ENCODE measurements at places on chromosomes 11 and 22.

DNA sequence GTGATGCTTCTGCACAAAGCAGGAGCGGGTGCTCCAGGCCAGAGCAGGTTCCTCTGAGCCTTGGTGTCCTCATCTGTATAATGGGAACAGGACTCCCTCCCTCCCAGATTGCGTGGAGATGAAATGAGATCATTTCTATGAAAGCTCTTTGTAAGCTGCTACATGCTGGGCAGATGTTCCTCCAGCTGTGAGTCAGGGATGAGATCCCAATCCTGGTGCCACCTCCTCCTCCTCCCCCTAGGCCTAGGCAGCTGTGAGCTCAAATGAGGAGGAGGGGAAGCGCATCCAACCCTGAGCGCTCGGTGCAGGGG lies 7.0 kb upstream of the CABP2 start:
- DNase-seq: no peak

DNA sequence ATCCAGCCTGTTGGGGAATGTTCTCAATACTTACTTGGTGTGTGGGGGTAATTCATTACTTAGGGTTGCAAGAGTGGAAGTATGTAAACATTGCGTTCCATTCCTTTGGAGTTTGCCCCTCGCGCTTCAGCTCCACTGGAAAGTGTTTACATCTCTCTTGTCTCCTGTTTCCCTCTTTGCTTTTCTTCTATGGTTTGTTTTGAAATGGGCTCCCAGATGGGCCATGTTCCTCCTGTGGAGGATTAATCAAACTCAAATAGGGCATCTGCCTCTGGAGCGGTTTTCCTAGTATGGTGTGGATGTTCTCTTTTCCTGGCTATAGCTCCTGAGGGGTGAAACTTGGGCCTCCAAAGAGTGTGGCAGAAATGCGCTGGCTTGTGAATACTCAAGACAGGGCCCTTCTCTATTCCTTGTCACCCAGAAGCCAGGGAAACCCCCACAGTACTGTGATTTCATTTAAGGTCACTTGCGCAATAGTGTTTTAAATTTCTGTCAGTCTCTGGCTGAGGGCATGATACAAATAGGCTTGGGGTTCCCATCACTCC lies 51.9 kb downstream of the CD44 start:
- DNase-seq: no peak

- no peak for DNase-seq
Observed at GRCh38 chr11:66278363-66279091, 552 bp downstream of the CNIH2 start.

- peak; percentile 64 for DNase-seq
Observed at GRCh38 chr11:68216171-68216938, 3.3 kb upstream of the KMT5B start.

DNA sequence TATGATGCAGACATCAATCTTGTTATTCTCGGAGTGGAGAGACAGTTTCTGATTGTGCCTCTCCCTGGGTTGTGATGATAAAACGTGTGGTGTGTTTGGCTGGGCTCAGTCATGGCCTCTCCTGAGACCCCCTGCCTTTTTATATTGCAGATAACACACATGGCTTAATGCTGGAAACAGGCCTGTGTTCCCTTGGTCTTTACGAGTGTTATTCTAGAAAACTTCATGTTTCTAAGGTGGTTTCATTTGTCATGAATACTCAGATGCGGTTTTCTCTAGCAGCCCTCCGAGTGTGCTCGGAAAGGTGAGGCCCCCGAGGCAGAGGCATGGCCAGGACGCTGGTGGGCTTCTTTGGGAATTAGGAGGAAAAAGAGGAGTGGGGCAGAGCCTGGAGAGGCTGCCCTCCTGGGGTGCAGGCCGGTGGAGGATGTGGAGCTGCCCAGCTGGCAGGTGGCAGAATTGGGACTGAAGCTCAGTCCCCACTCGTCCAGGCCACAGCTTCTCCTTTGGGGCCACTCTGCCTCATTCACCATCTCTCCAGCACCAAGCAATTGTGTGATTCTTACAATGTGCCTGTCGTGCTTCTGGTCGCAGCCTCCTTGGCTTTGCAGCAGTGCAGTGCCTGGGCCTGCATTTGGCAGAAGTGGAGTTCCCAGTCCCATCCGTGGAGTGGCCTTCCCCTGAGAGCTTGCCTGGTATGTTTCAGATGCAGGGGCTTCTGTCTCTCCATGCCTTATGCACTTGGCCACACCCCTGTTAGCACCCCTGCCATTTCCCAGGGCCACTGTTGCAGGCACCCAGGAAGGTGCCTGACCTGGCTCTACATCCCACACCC lies 309.6 kb downstream of the TBC1D22A start:
- DNase-seq: no peak

DNA sequence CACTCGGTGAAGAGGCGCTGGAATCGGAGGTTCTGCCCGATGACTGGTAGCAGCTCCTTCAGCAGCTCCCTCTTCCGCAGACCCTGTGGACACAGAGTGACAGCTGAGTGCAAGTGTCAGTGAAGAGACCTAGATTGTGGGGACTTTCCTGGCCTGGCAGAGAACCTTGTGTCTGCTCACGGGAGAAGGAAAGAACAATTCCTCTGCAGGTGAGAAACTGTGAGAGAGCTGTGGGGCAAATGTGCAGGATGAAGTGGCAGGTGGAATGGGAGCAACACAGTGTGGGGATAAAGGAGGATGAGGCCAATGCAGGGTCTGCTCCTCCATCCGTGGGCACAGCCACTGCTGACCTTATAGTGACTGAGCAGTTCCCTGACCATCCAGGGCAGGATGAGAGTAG lies 40.0 kb upstream of the CLTCL1 start:
- no peak for DNase-seq

- no peak for DNase-seq
Observed at GRCh38 chr11:82859750-82860149, 40.5 kb downstream of the PRCP start.

GRCh38 chr11:9211322-9211721 lies 53.8 kb downstream of the DENND5A start:
- DNase-seq: no peak

DNA sequence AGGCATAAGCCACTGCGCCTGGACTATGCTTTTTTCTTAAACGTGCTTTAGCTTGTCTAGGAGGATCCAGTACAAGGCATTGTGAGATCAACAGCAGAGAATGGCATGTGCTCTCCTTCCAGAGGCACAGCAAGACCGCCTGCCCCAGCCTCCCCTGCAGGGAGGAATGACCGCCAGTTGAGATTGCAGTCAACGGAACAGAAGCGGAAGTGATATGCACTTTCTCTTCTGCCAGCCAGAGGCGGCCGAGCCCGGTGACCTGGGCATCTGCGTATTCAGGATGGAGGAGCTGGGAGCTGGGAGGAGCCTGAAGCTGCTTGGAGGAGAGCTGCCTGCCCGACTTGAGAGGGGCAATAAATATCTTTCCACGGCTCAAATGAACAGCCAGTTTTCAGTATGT lies 243.0 kb downstream of the CTTN start:
- peak; percentile 16 for DNase-seq

DNA sequence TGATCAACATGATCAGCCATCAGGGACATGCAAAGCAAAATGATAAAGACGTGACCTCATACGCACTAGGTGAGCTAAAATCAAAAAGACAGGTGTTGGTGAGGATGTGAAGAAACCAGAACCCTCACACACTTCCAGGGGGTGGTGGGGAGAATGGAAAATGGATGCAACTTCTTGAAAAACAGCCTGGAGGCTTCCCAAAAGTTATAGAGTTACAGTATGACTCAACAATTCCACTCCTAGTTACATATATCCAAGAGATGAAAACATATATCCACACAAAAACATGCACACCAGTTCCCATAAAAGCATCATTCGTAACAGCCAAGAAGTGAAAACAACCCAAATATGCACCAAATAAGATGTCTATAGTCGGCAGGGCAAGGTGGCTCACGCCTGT lies 42.1 kb upstream of the APLNR start:
- no peak for DNase-seq

DNA sequence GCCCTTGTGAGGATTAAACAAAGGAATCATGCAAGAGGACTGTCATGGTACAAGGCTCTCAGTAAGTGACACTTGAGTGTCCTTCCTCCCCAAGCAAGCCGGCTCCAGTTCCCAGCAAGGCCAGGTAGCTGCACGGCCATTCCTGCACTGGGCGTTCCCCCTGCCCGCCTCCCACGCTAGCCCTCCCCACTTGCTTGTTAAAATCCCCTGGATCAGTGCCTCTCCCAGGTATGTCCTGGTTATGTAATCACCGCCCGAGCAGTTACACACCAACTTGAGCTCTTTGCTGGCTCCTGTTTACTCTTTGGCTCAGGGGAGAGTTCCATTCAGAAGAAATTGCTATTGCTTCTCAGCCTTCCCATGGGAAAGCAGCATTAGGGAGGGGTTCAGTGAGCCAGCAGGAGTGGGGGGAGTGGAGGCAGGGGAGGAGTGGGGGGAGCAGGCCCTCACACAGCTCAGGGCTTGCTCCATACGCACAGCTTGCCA lies 19.4 kb upstream of the MYEOV start:
- DNase-seq: no peak

DNA sequence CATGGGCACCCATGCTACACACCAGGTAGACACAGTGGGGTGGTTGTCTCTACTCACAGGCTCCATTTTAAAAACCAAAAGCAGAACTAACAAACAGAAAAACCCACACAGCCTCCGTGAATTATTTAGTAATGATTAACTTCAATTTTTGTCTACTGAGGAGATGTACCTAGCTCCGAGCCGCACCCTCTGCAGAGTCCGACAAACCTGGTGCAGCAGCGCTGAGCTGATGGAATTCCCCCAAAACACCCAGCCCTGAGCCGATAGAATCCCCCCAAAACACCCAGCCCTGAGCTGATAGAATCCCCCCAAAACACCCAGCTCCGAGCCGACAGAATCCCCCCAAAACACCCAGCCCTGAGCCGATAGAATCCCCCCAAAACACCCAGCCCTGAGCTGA lies 927.0 kb downstream of the BRD1 start:
- DNase-seq: no peak

DNA sequence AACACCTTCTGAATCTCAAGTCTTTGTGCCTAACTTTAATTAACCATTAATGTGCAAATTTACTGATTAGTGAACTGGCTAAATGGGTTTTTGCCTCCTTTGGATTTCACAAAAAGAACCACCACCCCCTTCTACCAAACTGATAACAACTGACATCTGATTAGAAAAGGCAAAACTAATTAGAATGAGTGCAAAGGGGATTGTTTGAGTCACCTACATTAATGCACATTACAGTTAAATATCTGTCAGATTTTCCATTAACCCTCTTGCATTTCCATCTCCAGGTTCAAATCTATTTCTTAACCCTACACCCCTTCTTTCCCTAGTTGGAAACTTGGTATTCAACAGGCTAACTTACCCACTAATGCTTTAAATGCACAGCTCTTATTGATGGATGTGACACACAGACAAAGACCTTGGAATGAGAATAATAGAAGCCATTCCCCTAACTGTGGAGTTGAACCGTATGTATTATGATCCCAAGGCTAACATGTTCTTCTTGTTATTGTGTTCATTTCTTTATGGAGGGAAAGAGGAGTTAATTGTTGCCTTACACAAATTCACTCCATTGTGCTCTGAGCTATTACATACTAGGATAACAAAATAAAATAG lies 161.5 kb upstream of the MTMR2 start:
- no peak for DNase-seq

- no peak for DNase-seq
Observed at GRCh38 chr11:15493066-15493465, 378.3 kb downstream of the INSC start.

- DNase-seq: no peak
Observed at GRCh38 chr22:45598596-45599217, 72.9 kb upstream of the ATXN10 start.

GRCh38 chr11:79026803-79027445 lies 413.9 kb downstream of the TENM4 start:
- no peak for DNase-seq

- DNase-seq: no peak
Observed at GRCh38 chr11:45563810-45564209, 101.6 kb downstream of the CHST1 start.

DNA sequence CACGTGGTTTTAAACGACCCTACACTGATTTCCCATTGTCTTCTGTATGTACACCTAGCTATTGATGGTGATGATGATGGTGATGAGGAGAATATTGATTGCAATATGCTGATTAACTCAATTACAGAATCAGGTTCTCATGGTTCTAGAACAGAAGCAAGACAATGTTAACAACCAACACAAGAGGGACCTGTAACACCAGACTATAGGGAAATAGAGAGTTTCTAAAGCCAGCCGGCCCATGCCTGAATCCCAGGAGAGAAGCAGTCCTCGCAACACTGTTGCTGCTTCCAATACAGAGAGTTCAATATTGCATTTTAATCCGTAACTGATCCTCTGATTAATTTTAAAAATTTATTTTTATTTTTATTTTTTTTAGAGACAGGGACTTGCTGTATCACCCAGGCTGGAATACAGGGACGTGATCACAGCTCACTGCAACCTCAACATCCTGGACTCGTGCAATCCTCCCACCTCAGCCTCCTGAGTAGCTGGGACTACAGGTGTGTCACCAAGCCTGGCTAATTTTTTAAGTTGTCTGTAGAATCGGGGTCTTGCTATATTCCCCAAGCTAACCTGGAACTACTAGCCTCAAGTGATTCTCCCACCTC lies 22.2 kb upstream of the UBASH3B start:
- peak; percentile 90 for DNase-seq

GRCh38 chr11:69489746-69490365 lies 8.4 kb downstream of the LINC01488 start:
- DNase-seq: no peak

GRCh38 chr22:50473088-50473487 lies 1.7 kb downstream of the SBF1 start:
- DNase-seq: peak; percentile 29

- no peak for DNase-seq
Observed at GRCh38 chr22:39153220-39153717, 789 bp upstream of the CBX7 start.

- DNase-seq: no peak
Observed at GRCh38 chr11:92659793-92660192, 309.7 kb upstream of the MTNR1B start.

DNA sequence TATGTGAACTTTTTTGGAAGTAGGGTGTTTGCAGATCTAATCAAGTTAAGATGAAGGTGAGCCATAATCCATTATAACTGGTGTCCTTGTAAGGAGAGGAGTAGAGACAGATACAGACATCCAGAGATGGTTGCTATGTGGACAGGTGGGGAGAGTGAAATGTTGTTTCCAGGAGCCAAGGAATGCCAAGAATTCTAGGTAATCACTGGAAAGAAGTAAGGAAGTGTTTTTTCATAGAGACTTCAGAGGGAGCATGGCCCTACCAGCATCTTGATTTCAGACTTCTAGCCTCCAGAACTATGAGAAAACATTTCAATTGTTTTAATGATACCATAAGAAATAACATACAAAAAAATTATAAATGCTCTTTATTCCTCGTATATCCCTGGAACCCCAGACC lies 320.5 kb upstream of the ANO3 start:
- no peak for DNase-seq
